ENCODE measurements at places on chromosomes 2 and 18.

DNA sequence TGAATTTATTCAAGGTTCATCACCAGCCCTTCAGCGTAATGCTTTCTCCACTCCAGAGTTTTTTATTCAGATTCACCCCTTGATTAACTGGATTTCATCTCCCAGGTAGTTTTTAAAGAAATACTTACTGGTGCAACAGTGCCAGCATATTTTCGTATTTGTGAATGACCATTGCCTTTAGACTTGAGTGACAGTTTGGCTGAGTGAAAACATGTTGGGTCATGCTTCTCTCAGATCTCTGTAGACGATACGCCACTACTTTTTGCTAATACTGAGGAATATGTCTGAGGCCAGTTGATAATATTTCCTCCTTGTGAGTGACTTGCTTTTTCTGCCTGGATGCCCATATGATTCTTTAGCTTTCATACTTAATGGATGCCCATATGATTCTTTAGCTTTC is 51.5 kb downstream of the CYP26B1 start:
- DNase-seq, result no peak

DNA sequence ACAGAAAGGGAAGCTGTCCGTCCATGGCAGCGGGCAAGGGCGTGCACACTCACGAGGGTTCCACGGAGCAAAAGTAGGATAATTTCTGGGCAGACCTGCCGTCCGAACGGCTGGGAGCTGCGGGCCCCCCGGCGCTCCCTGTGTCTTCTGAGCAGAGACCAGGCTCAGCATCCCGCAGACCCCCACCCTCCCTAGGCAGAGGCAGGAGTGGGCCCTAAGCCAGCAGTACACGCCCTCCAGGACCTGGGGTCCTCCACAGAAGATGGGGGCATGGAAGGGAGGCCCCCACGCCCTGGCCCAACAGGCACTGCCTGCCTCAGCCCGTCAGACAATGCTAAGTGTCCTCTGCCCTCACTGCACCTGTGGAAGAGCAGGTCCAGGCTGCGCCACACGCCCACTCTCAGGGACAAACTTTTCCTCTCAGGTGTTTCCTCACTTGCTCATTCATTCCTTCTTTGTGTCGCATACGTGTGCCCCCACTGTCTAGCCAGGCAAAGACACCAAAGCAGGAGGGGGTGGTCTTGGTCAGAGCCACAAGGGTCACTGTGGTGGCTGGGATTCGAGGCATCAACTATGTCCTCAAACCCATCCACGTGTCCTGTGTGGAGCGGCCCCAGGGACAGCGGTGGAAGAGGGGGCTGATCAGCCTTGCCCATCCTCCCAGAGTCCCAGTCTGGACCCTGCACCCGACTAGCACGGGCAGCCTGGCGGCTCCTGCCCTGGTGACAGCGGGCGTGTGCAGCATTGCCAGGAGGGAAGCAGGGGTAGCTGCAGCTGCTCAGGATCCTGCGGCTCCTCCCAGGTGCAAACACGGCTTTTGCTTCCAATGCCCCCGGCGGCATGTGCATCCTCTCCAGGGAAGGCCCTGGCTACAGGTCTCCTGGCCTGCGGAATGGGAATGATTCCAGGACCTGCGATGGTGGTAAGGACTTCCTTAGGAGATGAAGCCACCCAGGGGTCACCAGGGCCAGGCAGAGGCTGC is 2.4 kb upstream of the GPC1 start:
- peak; percentile 12 for DNase-seq

- no peak for DNase-seq
Measured at GRCh38 chr2:50084086-50084843, 930.0 kb upstream of the FSHR start.

DNA sequence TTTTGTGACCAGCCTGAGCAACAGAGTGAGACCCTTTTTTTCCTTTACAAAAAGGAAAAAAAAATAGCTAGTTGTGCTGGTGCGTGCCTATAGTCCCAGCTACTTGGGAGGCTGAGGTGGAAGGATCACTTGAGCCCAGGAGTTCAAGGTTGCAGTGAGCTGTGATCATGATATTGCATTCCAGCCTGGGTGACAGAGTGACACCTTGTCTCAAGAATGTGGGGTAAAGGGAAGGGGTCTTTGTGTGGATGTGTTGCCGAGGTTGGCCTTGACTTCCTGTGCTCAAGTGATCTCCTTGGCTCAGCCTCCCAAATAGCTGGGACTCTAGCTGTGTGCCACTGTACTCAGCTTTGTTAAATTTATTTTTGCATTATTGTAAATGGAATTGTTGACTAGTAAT is 120.6 kb downstream of the ZNF407 start:
- DNase-seq, result no peak

GRCh38 chr2:160111951-160112798 is 49.8 kb upstream of the PLA2R1 start:
- DNase-seq, result no peak

- no peak for DNase-seq
Measured at GRCh38 chr2:173456960-173457359, 102.3 kb downstream of the CDCA7 start.

- no peak for DNase-seq
Measured at GRCh38 chr2:110858993-110859701, 126.8 kb downstream of the ACOXL start.

DNA sequence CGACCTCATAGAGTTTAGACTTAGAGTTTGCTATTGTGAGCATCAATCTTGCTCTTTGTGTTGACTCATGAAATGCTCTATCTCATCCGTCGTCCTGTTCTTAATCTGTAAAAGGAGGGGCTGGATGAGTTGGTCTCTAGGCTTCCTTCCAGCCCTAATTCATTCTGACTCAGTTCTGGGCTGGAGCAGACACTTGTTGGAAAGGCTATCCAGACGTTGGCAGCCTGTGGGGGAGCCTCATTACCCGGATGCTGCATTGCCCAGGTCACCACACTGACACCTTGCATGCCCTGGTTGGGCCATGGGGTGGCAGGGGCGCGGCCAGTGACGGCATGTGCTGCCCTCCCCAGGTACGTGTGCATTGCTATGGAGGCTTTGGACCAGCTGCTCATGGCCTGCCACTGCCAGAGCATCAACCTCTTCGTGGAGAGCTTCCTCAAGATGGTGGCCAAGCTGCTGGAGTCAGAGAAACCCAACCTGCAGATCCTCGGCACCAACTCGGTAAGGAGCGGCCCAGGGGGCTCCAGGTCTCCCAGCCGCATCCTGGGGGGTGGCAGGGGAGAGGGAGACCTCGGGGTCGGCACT is 61.5 kb downstream of the EFR3B start:
- no peak for DNase-seq

- no peak for DNase-seq
Measured at GRCh38 chr2:109613081-109613921, 465 bp downstream of the SEPTIN10 start.

DNA sequence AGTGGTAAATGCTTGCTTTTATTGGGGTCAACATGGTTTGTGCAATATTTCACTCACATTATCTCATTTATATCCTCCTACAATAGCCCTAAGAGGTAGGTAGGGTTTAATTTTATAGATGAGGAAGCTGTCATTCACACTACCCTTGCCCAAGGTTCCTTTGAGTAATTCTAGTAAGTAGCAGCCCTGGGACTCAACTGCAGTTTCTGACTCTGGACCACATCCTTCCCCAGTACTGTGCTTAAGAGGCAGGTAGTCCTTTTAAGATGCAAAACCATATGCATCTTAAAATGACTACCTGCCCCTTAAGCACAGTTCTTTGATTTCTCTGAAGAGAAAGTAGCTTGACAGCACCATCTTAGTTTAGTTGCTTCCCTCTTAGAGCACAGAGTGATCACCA is 15.7 kb upstream of the NT5C1B start:
- no peak for DNase-seq

- peak; percentile 24 for DNase-seq
Measured at GRCh38 chr2:69914950-69915945, at the start of gene MXD1. Gene MXD1, plus strand, starts transcription at chr2:69915109. Its CDS starts 222 bp downstream, at chr2:69915331.

DNA sequence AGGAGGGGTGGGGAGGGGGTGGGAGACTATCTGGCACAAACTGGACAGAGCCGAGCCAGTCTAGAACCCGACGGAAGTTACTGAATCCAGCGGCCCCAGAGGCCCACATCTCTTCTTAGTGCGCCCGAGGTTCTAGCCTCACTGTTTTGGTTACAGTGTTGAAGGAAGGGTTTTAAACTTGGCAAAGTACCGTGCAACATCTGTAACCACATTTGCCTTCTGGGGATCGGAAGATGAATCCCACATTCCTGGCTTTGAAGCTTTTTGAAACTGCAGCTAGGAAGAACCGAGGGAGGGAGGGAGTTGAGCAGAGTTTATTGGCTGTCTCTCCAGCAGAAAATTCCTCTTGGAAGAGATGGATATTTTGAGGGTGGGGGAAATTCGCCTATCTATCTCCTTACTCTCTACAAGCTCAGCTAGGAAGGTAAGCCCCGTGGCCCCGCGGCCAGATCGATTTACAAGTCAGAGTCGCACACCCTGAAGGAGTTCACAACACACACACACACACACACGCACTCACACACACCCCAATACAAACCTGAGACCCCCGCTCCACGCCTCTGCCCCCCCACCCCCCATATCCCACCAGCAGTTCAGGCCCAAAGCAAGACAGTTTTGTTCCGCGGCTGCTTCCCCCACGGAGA is 1.0 kb downstream of the ACVR1 start:
- DNase-seq, result no peak
